Spleen (tissue), 13 donors: ENCODE measurements at places on chromosomes 4 and X.

DNA sequence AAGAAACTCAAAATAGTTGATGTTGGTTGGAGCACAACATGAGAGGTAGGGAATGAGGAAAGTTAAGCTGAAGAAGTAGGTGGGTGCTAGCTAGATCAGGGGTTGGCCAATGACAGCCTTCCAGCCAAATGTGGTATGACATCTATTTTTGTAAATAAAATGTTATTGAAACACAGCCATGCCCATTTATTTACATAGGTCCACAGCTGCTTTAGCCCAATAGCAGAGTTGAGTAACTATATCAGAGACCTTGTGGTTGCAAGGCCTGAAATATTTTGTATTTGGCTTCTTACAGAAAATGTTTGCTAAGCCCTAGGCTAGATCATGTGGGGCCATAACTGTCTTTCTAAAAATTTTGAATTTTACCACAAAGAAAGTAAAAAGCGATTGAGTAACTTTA, 234.9 kb upstream of the CTSO start:
- DNase-seq, result no peak

DNA sequence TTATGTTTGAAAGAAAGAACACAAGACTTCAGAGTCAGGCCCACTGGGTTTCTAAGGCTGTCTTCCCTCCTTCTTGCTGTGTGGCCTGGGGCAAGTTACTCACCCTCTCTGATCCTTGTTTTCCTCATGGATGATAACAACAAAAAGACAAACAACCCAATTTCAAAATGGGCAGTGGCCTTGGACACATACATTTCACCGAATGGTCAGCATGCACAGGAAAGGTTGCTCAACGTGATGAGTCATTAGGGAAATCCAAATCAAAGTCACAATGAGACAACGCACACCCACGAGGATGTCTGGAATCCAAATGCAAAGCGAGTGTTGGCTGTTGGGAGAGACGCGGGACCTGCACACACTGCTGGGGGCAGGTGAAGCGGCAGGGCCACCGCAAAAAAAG, 50.8 kb upstream of the PPP2R2C start:
- DNase-seq, result no peak

DNA sequence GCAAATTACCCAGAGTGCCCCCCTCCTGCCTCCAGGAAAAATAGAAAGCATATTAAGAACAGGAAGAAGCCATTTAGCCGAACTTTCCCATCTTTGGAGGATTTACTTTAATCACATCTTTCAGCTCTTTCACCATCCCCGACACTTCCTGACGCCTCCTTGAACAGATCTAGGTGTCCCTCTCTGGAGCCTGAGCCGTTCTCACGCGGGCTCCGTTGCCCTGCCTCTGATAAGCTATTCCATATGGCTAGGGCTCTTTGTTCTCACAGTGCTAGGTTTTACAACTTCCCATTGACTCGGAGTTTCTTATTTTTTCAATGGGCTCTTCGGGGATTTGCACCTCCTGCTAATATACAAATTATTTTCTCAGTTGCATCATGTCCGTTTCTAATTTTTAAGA, 82.1 kb upstream of the GPC4 start:
- peak; percentile 44 for DNase-seq

DNA sequence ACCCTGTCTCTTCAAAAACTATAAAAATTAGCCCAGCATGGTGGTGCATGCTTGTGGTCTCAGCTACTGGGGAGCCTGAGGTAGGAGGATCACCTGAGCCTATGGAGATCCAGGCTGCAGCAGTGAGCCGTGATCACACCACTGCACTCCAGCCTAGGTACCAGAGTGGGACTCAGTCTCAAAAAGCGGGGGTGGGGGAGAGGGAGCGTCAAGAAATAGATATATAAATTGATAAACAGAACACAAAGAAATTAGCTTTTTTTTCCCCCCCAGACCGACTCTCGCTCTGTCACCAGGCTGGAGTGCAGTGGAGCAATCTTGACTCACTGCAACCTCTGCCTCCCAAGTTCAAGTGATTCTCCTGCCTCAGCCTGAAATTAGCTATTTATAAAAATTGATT, 14.1 kb downstream of the PDS5A start:
- no peak for DNase-seq

DNA sequence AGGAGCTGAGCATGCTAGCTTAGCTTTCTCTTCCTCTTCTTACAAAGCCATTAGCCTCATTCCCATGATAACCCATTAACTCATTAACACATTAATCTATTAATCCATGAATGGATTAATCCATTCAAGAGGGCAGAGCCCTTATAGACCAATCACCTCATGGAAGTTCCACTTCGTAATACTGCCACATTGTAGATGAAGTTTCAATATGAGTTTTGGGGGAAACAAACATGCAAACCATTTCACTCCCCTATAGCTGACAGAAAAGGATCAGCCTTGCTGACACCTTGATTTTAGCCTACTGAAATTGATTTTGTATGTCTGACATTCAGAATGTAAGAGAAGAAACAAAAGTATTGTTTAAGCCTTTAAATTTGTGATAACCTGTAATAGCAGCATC, 251.8 kb upstream of the GALNTL6 start:
- DNase-seq, result no peak

GRCh38 chrX:134459683-134460004, 321 bp upstream of the HPRT1 start:
- DNase-seq, result no peak
